ENCODE measurements at places on chromosomes 13 and 19.
A peak's percentile ranks its signal among the peaks of the same experiment; 100 is the strongest.

DNA sequence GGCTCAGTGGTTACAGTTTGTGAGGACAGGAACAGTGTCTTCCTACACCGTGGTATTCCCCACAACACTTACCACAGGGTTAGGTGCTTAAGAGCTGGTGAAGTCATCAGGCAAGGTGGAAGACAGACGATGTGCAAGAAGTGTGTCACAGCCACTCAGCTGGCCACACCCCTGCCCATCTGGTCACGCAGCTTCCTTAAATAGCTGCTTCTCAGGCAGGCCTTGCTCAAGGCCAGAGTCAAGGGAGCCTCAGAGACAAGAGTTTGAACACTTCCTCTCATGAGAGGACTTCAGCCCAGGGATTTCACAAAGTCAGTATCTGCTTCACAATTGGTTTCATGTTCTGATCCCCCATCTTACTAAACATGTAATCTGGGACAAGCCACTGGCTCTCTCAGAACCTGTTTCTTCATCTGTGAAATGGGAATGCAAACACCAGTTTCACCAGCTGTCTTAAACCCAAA lies 80.3 kb upstream of the FRY start:
- peak; percentile 78 for DNase-seq

DNA sequence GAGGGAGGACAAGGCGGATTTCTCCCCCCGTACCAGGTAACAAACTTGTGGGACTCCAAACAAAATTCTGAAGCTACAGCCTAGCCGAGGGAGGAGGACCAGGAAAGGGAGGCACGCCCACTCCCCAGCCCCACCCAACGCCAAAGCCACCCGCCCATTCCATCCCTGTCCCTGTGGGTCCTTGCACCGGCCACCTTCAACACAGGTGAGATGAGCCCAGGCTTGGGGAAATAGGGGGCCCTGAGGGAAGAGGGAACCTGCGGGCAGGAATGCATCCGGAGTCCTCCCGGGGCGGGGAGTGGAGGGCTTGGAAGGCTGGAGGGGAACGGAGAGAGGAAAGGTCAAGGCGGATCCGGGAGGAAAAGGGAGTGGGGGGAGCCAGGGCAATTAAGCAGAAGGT lies at the start of gene BEST2:
BEST2 (plus strand) TSS at position 157 of the 400 bp plus-strand sequence. CDS start 802 bp downstream, outside the sequence.
- DNase-seq: no peak

GRCh38 chr13:37306778-37307544 lies 201.5 kb upstream of the CSNK1A1L start:
- no peak for DNase-seq

DNA sequence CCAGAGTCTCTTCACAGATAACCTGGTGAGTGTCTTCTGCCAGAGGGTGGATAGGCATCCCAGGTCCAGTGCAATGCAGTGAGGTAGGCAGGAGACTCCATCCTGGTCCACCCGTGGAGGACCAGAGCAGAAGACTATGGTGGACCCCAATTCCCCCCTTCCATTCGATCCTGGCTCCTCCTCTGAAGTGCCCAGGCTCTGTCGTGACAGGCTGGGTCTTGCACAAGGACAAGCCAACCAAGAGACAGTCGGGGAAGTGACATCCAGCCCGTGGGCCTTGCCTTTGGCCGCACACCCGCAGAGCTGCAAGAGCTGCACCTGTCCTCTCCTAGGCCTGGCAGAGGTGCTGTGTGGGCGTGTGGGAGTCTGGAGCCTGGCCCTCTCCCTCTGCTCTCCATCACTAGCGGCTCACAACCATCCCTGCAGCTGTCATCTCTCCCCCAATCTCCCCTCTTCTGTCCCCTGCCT lies 3.1 kb downstream of the ZNF784 start:
- no peak for DNase-seq

GRCh38 chr13:112719016-112719415 lies 29.2 kb downstream of the ATP11A start:
- DNase-seq: no peak

Data from hematopoietic multipotent progenitor cell treated with erythropoietin and hydrocortisone succinate and interleukin-3 and kit ligand, for 6 days (in vitro differentiated cells).